ENCODE measurements at places on chromosomes 3 and 15. TPM values are rescaled to one million over a fixed set of nuclear protein-coding genes. Genes with fewer than 3 reads are reported as not detected.

CD200 gene
- 42.0 TPM for total RNA-seq

RPP14 gene
- 10.7 TPM for total RNA-seq

AMIGO3 gene
- total RNA-seq, result 4.9 TPM

PTX3 gene
- total RNA-seq, result 3,941 TPM

GOLGA8K gene
- not detected for total RNA-seq

WHAMM gene
- 2.4 TPM for total RNA-seq

TLR9 gene
- not detected for total RNA-seq

GPR176 gene
- 108 TPM for total RNA-seq

GRIP2 gene
- under 0.01 TPM for total RNA-seq

CAND2 gene
- under 0.01 TPM for total RNA-seq

STT3B gene
- total RNA-seq, result 108 TPM

CHMP2B gene
- 22.0 TPM for total RNA-seq

CIB1 gene
- total RNA-seq, result 43.1 TPM

ARPIN gene
- total RNA-seq, result 8.5 TPM

Measured in cardiac atrium fibroblast (primary cell).